ENCODE measurements at places on chromosomes 3 and 15.

- no peak for DNase-seq
Measured at GRCh38 chr3:145079436-145079835, 1081.5 kb downstream of the PLOD2 start.

DNA sequence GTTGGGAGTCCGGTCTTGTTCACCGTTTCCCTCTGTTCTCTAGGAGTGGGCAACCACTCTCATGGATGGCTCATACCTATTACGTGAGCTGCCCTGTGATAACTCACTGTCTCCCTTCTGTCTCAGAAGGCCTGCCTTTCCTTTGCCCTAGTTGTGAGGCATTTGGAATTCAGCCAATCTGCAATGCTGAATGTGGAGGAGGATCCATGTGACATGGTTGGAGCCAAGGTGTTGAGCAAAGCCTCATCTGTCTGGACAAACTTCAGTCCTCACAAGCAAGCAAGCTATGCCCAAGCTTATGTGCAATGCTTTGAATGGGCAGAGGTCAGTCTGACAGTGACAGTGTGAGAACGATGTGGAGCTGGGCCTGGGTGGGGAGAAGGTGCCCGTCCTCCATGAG is 37.8 kb upstream of the ATP10A start:
- DNase-seq: no peak

DNA sequence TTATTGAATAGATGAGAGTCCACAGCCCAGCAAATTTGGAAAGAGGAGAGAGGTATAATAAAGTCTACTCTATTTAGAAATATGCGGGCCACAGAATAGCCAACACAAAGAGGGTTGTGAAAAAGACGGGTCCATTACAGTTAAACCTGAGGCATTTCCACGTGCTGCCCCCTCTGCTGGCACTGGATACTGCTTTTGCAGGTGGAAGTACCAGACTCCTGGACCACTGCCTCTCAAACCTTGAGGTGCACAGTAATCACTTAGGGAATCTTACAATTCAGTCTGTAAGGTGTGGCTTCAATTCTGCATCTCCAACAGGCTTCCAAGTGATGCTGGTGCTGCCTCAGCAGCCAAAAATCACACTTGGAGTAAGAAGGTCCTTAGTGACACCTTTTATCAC is 3.0 kb upstream of the TFDP2 start:
- DNase-seq: no peak

DNA sequence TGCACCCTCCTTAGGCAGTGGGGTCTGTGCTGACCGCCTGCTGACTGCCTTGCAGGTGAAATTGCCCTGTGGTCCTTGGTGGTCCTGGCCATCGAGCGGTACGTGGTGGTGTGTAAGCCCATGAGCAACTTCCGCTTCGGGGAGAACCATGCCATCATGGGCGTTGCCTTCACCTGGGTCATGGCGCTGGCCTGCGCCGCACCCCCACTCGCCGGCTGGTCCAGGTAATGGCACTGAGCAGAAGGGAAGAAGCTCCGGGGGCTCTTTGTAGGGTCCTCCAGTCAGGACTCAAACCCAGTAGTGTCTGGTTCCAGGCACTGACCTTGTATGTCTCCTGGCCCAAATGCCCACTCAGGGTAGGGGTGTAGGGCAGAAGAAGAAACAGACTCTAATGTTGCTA is 2.4 kb downstream of the RHO start:
- DNase-seq: no peak

GRCh38 chr15:69983696-69984265 is 113.9 kb downstream of the TLE3 start:
- no peak for DNase-seq

- no peak for DNase-seq
Measured at GRCh38 chr3:14418296-14419250, 16.2 kb downstream of the SLC6A6 start.

- DNase-seq: no peak
Measured at GRCh38 chr3:127218454-127218922, 25.6 kb downstream of the PRR23E start.

- peak; percentile 36 for DNase-seq
Measured at GRCh38 chr3:97821287-97821773, 481 bp upstream of the CRYBG3 start.

GRCh38 chr3:140832883-140833282 is 108.8 kb upstream of the SLC25A36 start:
- DNase-seq: no peak

- DNase-seq: no peak
Measured at GRCh38 chr3:152516216-152516615, 247.5 kb downstream of the MBNL1 start.

DNA sequence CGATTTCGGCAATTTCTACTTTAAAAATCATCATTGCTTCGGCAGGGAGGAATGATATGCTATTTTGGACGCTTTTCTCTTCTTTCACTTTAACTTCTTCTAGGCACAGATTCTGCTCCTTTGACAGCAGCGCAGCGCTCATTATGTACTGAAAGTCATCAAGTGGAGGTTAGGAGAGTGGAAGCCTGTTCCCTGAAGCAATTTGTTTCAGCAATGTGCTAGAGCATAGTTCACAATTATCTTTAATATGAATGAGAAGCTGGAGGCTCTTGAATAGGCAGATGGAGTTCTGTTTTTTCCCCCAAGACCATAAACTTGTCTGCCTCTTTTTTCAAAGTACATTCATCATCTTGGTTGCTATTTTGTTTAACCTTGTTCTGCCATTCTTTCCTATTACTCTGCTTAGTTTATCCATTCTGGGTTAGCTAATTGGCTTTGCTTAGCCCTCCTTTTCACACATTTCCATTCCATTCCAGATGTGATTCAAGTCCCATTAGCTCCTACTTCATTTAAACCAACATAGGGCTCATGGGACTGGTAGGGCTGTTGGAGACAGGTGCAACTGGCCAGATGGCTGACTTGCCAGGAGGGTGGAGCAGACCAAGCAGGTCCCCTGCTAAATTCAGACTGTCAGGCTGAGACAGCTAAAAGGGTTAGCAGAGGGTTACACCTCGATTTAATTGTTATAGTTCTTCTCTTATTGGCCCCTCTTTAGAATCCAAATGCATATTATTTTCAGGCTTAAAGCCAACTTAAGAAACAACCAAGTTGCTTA is 534.7 kb upstream of the CBLB start:
- no peak for DNase-seq

DNA sequence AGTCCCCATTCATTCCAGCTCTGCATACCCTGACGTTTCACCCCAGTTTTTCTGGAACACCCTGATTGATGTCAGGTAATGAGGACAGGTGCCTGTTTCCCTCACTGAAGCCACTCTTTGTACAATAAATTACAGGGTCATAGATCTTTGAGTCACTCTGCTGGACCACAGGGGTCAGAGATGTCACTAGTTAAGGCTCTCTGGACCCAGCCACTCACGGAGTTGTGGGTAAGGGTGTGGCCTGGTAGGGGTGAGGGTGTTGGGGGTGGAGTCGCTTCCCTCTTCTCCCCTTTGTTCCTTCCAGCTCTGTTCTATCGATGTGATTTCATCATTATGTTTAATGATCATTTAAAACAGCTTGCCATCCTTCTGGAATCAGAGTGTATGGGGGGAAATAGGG is 512 bp downstream of the IQCF5 start:
- no peak for DNase-seq
